H1 (cell line): ENCODE measurements at places on chromosomes 1 and 21.

GRCh38 chr1:94156096-94156625, 35.2 kb upstream of the ABCA4 start:
- no peak for DNase-seq

- DNase-seq = no peak
Observed at GRCh38 chr1:22053861-22054770, 1.6 kb downstream of the CDC42 start.

GRCh38 chr1:199735660-199736059, 291.9 kb upstream of the NR5A2 start:
- no peak for DNase-seq

DNA sequence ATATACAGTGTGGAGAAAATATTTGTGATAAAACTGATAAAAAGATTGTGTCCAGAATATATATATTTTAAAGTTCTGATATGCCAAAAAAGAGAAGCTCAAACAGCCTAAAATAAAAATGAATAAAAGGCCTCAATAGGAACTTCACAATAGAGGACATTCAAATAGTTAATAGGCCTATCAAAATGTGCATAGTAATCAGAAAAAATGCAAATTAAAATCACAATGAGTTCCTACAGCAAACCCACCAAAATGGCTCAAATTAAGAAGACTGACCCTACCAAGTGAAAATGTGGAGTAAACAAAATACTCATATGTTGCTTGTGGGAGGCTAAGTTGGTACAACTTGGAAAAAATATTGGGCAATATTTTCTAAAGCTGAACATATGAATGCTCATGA, 57.6 kb upstream of the COG2 start:
- no peak for DNase-seq

- no peak for DNase-seq
Observed at GRCh38 chr1:171645553-171646248, 6.8 kb downstream of the MYOC start.

- DNase-seq = no peak
Observed at GRCh38 chr1:218524526-218524925, 179.4 kb downstream of the TGFB2 start.

DNA sequence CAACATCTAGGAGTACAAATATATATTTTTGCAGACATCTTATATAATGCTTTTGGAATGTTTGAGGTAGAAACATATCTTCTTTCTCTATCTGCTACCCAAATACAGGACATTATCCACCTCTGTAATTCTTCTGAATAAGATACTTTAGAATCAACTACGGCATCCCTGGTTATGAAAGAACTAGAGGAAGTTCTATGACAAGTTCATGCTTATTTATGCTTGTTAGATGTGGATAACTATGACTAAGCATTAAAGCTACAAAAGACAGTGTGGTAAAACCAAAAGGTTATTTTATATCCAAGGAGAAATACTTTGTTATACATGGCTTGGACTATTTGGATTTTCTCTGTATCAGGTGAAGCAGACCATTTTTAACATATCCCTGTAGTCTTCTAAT, 894.0 kb downstream of the KCNT2 start:
- DNase-seq = no peak
